Activated T-cell treated with anti-CD3 and anti-CD28 coated beads, Interleukin-2, amount 50 U/mL, for 4 hours (primary cell): ENCODE measurements at places on chromosomes 6 and 20. TPM values are rescaled to one million over a fixed set of nuclear protein-coding genes. Genes with fewer than 3 reads are reported as not detected.

Gene F13A1
- total RNA-seq: 0.15 TPM

Gene BMP6
- total RNA-seq: not detected

DNA sequence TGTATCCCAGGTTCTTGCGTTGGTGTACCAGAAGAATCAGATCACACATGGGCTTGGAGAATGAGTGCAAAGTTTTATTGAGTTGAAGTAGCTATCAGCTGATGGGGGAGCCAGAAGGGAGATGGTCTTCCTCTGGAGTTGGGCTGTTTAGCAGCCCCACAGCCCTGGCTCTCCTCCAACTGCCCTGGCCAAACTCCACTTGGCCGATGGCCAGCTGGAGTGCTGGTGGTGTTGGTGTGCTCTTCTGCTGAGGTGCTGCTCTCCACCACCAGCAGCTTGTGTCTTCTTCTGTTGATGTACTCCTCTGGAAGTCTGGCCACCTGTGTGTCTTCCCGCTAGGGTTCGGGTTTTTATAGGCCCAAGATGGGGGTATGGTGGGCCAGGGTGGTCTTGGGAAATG, 172.8 kb downstream of the TINAG start:
- DNase-seq: no peak

- DNase-seq: no peak
Measured at GRCh38 chr6:7433121-7433617, 43.6 kb downstream of the RIOK1 start.

- DNase-seq: no peak
Measured at GRCh38 chr20:32702706-32703425, 29.1 kb upstream of the C20orf203 start.

- no peak for DNase-seq
Measured at GRCh38 chr6:129865013-129865412, 3.9 kb upstream of the TMEM244 start.

GRCh38 chr6:138659998-138660397, 113.6 kb upstream of the CCDC28A start:
- DNase-seq: no peak
